Activated CD4-positive, alpha-beta T cell treated with anti-CD3 and anti-CD28 coated beads for 4 hours (primary cell): ENCODE measurements at places on chromosomes 4 and X.

DNA sequence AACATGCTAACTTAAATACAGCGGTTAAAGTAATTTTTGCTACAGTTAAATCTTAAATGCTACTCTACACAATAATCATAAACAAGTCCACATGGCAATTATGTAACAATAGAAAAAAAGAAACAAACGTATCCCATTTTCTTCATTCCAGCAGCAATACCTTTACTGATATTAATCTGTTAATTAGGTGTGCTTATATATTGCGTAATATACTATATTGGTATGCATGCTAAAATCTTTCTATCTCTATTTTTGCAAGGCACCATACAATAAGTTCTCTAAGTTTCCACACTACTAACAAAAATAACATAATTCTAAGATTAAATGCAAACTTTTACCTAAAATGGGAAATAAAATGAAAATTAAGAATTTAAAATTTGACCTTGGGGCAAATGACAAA, 500.6 kb downstream of the SPOCK3 start:
- no peak for DNase-seq

DNA sequence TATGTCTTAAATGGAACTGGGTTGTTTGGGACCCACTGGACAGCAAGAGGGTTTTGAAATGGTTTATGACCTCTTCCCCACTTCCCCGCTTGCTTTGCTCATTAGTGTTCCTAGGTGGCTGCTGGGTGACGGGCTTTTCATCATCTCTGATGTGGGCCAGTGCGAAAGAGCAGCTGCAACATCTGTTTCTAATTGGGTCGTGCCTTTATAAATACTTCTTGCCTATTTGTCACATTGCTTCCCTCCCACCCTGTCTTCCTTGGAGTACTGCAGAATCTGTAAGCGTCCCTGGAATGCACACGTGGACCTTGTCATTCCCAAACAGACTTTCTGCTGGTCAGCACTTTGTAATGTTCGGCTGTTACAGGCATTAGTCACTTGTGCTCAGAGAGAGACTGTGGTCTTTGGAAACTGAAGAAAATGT, 35.2 kb downstream of the SEPTIN11 start:
- no peak for DNase-seq

DNA sequence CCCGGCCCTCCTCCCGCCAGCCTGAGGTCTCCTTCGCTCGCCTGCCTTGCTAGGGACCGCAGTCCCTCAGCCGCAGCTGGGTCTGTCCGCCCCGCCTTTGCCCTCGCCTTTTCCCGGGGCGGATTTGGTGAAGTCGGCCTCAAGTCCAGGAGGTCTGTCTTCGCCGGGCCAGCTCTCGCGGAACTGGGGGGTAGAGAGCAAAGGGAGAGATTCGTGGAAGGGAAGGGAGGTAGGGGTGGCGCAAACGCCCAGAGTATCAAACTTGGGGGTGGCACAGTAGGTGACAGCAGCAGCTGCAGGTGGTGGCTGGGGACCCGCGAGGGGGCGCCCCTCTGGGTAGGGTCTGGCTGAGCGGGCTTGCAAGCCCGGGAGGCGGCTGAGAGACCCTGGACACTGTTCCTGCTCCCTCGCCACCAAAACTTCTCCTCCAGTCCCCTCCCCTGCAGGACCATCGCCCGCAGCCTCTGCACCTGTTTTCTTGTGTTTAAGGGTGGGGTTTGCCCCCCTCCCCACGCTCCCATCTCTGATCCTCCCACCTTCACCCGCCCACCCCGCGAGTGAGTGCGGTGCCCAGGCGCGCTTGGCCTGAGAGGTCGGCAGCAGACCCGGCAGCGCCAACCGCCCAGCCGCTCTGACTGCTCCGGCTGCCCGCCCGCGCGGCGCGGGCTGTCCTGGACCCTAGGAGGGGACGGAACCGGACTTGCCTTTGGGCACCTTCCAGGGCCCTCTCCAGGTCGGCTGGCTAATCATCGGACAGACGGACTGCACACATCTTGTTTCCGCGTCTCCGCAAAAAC, at the start of gene NPY2R:
Gene NPY2R (plus strand): TSS at position 379 of the 797 bp plus-strand sequence. CDS start 5,304 bp downstream, outside the sequence.
- DNase-seq: no peak

DNA sequence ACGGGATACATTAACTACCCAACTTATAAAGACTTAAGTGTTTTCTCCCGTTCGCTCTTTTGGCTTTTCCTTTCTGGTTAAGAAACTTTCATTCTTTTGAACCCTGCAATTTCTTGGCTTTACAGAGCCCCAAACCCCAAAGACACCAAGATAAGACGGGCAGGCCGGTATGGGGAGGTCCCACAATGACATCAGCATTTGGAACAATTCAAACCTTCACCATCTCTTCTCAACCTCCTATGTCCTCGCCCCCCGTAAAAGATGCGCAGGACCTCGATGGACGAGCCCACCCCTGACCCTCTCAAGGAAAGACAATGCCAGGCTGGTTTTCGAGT, 999 bp downstream of the ZNF518B start:
- DNase-seq: no peak

GRCh38 chr4:86500527-86500926, 93.6 kb upstream of the PTPN13 start:
- DNase-seq: no peak

DNA sequence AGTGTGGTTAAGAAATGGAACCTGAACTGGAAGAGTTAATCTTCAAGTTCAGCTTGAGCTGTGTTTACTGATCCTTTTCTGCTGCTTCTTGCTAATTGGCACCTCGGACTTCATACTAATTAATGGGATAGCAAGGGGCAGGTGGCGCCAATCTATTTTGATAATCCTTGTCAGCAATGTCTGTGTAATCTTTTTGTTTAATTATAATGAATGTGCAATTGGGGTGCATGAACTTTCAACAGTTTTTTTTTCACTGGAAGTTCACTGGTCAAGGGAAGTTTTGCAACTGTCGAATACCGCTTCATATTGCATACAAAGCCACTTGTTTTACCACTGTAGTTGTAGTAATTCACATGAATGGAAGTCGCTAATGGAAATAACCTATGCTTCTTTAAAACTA, 261.0 kb downstream of the BMPR1B start:
- no peak for DNase-seq

DNA sequence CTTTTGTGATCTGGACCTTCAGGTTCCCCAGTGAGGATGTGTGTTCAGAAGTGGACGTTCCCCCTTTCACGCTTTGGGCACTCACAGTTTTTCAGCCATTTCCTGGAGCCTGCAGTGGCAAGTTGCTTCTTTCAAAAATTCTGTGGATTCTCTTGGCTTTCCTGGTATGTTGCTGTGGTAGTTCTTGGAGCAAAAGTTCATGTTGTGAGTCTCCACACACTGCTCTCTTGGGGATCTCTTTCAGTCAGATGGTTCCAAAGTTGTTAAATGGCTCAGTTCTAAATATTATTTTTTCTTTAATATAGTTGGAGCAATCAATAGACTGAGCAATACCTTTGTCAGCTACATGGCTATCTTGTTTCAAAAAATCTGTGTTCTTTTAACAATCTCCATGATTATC, 28.5 kb upstream of the BANK1 start:
- no peak for DNase-seq

- DNase-seq: no peak
Observed at GRCh38 chr4:18686338-18687037, 664.9 kb upstream of the LCORL start.

- DNase-seq: no peak
Observed at GRCh38 chrX:69207216-69207615, 42.0 kb upstream of the PJA1 start.

- DNase-seq: no peak
Observed at GRCh38 chrX:68983004-68983857, 154.4 kb downstream of the EFNB1 start.

DNA sequence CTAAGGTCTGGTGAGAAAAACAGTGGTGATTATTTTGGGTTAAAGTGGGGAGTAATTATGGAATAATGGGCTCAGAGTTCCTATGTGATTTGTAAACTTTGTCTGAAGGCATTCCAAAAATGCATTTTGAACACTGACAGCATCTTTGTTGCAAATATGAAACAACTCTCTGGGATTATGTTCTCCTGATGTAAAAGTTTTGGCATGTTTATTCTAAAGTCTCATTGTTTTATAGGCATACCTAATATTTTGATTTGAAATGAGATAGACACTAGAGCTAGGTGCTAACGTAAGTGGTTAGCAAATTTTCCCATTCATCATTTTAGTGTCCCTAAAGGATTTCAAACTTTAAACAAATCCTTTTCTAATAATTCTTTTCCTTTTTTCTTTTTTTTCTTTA, 140.9 kb upstream of the ANXA3 start:
- no peak for DNase-seq

DNA sequence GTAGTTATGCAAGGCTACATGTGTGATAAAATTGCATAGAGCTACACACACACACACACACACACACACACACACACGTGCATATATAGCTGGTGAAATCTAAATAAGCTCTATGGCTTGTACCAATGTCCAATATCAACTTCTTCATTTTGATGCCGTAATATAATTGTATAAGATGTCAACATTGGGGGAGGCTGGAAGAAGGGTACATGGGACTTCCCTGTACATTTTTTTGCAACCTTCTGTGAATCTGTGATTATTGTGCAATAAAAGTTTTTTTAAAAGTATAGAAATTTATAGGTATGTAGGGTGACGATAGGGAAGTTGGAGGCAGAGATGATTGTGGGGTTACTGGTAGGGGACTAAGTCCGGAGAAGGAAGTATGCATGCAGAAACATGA, 105.5 kb downstream of the HDAC8 start:
- DNase-seq: no peak

- DNase-seq: no peak
Observed at GRCh38 chr4:65066106-65066505, 604.2 kb downstream of the EPHA5 start.

DNA sequence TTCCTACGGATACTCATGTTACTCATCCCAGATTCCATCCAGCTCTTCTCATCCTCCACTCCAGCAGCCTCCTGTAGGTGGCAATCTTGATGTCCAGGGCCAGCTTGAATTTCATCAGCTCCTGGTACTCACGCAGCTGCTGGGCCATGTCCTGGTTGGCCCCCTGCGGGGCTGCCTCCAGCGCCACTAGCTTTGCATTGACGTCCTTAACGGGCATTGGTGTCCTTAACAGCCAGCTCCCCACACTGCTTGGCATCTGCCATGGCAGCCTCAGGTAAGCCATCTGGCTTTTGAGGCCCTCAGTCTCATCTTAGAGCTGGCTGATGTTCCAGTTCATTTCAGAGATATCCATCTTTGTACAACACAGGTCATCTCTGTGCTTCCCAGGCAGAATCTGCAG, 223.7 kb downstream of the FGF13 start:
- no peak for DNase-seq

DNA sequence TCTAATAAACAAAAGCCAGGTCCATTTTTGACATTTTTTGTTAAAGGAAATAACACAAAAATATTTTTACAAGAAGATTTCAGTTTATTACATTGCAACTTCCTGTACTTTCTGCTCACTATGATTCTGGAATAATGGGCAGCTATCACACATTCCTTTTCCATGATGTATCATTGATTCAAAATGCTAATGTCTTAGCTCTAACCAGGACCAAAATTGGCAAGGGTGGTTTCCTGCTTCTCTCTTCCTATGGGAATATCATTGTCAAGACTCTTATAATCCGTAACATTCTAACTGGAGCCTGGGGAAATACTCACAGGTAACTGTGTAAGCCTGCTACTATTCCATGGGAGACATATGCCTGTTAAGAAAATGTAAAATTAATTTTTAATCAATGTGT, 218.6 kb downstream of the DCAF12L2 start:
- DNase-seq: no peak

DNA sequence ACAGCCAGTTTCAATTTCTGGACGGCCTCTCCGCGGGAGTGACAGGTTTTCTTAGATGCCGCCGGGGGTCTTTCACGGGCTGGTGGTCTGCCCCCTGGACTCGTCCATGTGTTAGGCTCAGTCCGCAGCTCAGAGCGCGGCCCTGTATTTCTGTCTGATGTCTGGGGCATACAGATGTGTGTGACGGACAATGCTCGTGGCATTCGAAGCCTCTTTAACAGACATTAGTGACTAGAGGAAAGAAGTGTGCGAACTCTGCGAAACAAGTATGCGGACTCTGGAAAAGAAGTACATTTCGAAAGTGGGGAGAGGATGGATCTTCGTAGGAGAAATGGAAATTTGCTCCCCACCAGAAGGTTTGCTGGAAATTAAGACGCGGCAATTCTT, 793 bp upstream of the DCUN1D4 start:
- no peak for DNase-seq

DNA sequence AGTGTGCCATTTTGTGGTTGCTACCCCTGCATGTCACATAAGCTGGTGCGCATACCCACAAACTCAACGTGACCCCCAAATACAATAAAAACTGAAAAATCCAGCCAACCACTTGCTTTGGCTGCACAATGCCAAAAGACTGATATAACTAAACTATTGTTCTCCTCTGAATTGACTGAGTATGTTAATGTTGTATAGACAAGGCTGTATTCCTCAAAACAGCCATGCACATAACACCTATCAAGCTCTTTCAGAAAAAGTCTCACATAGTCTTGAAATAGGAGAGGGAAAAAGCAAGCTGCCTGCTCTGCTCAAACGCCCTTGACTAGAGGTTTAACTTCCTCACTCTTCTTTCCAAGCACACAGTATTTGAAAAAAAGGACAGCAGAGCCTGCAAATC, 126.4 kb upstream of the NOCT start:
- no peak for DNase-seq

- DNase-seq: no peak
Observed at GRCh38 chr4:62656006-62656405, 1455.9 kb downstream of the ADGRL3 start.

- no peak for DNase-seq
Observed at GRCh38 chrX:107979534-107979933, 2.6 kb downstream of the TEX13B start.

GRCh38 chrX:15475021-15475420, 18.1 kb downstream of the PIR start:
- DNase-seq: no peak

DNA sequence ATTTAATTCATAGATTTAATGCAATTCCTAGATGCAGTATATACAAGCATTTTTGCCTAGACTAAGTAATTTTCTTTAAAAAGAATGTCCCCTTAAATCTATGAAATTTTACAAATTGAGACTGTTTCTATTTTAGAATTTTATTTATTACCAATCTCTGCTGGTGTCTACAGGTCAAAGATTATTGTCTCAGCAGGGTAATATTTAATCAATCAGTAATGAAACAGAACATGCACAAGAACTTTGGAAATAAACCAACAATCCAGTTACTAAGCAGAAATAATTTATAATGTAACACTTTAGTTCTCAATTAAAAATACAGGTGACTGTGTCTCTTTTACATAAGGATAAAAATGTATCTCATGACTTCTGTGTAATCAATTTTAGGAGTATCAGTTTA, 266.2 kb downstream of the PPP3CA start:
- no peak for DNase-seq

GRCh38 chrX:17878028-17878670, 17.1 kb upstream of the RAI2 start:
- no peak for DNase-seq

- no peak for DNase-seq
Observed at GRCh38 chr4:100076753-100077152, 113.5 kb downstream of the DDIT4L start.

- DNase-seq: no peak
Observed at GRCh38 chr4:95124906-95125504, 367.2 kb downstream of the BMPR1B start.

GRCh38 chr4:173609158-173609557, 79.1 kb upstream of the HAND2 start:
- DNase-seq: no peak

- no peak for DNase-seq
Observed at GRCh38 chr4:54165438-54165837, 63.7 kb upstream of the PDGFRA start.
